GM12865 (cell line): ENCODE measurements at places on chromosomes 3 and 15.

GRCh38 chr3:168952551-168952950 is 711.0 kb downstream of the MECOM start:
- peak; percentile 5 for DNase-seq

- no peak for DNase-seq
Measured at GRCh38 chr15:25248583-25249235, 190.1 kb downstream of the UBE3A start.

DNA sequence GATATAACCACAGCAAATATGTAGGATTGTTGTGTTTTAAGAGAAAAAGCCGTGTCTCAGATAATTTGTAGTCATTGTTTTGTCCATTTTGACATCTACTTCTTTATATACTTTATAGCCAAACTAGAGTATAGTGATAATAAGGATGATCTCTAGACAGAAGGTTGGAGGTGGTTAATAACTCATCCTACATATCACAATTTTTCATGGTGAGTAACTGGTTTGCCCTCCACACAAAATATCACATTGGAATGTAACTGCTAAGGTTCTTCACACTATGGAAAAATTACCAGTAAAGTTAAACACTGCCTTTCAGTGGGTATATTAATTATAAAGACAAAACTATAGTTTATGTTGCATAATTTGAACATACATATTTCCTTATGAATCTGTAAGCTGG is 380.7 kb downstream of the LPP start:
- no peak for DNase-seq

GRCh38 chr3:117130222-117130621 is 420.6 kb downstream of the TUSC7 start:
- DNase-seq = no peak

- no peak for DNase-seq
Measured at GRCh38 chr3:191255156-191255555, 56.1 kb downstream of the OSTN start.

DNA sequence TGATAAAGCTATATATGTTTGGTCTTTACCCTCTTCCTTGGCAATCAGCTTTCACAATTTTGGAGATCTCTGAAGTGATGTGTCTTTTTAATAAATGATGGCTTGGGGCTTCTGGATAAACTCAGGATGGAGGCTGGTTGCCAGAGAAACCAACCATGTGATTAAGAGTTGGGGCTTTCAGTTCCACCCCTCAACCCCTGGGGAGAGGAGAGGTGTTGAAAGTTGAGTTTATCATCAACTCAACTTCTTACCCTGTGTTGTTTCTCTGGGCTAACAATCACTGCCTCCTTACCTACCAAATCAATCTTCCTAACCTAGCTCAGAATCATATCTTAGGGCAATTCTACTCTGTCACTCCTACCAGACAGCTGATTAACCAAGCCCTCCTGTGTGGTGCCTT is 735.8 kb downstream of the ZPLD1 start:
- no peak for DNase-seq

DNA sequence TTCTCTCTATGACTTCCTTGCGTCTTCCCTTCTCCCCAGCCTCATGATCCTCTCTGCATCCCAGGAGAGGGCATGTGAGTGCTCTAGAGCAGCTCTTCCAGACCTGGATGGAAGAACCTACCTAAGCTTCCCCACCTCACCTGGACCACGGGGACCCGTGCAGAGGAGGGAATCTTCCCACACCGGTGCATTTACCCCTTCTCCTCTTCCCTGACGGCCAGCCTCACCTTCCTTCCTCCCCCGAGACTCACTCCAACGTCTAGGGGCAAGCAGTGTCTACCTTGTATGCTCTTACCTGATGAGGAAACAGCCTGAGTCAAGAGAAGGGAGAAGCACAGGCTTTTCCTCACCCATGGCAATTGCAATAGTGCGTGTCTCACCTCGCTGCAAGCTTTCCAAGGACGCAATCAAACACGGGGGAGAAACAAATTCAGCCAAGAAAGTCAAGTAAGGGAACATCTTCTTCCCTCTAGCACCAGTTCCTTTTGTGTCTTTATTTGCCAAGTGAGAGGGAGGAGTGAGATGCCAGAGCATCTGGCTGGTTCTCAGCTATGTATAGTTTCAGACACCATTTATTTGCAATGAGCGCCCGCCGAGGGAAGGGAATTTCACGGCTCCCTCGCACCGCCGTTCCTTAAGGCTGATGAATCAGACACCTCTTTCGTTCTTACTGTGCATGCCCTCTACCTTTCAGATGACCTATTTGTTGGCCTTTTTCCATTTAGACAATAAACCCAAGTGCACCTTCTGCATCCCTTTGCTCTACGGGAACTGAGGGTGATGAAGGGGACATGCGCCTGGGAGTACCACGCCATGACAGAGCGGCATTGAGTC is 1.8 kb upstream of the CCR9 start:
- peak; percentile 73 for DNase-seq
